ENCODE measurements at places on chromosomes 3 and 15.

DNA sequence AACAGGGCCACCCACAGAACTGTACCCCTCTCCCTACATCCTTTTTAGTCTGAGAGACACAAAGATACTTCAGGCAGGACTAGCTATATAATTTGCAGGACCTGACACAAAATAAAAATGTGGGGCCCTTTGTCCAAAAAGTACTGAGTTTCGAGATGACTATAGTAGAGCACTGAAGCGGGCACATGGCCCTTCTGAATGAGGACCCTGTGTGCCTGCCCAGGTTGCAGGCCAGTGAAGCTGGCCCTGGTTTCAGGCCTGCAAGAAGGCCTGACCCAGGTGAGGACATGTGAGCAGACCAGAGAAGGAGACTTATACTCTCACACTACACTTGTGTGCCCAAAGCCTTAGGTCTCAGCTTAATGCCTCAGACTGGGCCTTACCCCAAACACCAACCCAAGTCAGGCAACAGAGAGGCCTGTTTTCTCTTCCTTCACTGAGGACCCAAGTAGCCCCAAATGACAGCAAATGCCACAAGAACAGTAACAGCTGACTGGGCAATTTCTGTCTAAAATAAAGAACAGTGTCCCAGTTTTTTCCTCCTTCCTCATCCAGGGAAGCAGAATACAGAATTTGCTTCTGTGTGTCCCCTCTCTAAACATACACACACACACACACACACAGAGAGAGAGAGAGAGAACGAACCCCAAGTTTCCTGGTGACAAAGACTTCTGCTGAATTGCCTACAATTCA, 100.9 kb upstream of the ARHGEF3 start:
- DNase-seq = no peak

- no peak for DNase-seq
These were observed 3.7 kb downstream of the DUOX1 start for GRCh38 chr15:45133561-45133920.

GRCh38 chr15:95078003-95078402, 846.6 kb downstream of the MCTP2 start:
- DNase-seq = no peak

- DNase-seq = peak; percentile 9
These were observed at the start of gene WNT5A for GRCh38 chr3:55486857-55487380. TSS of gene WNT5A (minus strand) at chr3:55487306. CDS start at chr3:55486985, 321 bp downstream.

GRCh38 chr3:46971742-46972141, 4.8 kb downstream of the CCDC12 start:
- no peak for DNase-seq

DNA sequence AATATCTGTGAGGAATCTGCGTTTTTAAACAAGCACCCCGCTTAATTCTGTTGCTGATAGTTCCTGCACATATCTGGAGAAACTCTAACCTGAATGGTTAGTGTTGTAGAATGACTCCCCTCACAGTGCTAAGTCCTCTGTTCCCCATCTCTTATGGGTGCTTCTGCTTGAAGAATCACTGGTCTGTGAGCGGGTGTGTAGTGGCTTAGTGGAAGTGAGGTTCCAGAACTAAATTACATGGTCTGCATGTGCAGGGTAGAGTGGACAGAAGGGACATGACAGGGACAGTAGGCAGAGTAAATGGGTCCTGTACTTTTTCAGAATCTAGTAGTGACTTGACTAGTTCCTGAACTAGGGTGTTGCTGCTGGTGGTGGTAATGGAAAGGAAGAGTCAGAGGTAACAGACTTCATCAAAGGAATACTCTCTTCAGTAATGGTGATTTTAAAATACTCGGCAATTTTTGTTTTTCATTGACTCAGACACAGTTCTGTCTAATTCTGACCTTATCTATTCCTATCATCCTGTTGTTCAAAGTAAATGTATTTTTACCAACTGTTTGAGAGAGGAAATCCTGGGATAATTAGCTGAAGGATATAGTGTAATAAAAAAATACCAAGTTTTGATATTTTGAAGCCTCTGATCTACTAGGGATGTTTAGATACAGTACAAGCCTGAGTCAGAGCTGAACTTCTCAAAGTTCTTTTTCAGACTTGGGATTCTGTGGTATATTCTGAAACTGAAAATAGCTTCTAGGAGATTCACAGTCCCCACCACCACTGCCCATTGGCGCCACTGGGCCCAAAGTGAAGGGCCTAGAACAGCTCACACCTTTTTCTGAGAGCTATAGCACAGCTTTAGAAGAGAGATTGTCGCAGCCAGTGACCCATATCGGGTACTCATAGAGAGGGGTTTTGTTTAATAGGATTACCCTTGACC, 55.5 kb downstream of the FNDC3B start:
- peak; percentile 32 for DNase-seq

DNA sequence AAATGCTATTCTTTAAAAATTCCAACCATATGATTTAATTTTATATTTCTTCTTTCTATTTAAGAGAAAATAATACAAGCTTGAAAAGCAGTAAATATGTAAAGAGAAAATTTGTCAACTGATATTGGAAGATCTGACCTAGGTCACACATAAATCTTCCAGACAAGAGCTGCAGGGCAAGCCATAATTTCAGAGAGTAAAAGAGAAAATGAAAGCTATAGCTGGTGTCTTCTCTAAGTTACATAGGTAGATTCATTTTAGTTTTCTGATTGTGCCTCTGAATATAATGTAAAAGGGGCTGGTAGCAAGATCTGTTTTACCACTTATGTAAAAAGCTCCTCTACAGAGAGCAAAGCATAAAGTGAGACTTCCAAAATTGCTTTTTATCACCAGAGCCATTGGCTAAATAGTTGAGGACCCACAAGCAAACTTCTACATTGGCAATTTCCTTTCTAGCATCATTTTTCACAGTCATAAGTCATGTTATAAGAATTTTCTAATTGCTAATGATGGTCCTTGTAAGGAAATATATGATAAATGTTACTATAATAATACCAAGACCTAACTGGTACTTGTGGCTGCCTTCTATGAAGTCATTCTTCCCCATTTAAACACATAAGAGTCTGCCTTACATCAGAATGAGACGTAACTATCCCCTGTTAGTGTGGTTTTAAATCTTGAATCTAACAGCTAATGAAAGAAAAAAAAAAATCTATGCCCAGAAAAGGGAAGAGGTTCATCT, 80.8 kb upstream of the SKOR1 start:
- DNase-seq = no peak

DNA sequence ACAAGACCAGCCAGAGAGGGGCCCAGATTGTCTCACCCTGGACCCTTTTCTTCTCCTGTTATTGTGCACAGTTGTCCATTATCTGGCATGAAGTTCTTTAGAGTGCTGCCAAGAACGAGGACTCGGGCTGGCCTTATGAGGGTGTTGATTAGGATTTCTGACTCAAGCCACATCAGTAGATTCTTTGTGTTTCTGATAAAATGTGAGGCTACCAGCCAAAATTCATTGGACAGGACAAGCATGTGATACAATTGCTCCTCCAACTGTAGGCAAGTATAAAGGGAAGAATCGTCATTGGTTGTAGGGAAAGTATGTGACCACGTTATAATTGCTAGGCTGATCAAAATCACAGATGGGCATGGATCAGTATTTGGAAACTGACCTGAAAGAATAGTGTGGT, 99.2 kb upstream of the TMC3 start:
- DNase-seq = no peak

GRCh38 chr3:178184833-178185232, 351.4 kb upstream of the KCNMB2 start:
- no peak for DNase-seq

- no peak for DNase-seq
These were observed 664 bp upstream of the NR2C2 start for GRCh38 chr3:14946739-14947099.

DNA sequence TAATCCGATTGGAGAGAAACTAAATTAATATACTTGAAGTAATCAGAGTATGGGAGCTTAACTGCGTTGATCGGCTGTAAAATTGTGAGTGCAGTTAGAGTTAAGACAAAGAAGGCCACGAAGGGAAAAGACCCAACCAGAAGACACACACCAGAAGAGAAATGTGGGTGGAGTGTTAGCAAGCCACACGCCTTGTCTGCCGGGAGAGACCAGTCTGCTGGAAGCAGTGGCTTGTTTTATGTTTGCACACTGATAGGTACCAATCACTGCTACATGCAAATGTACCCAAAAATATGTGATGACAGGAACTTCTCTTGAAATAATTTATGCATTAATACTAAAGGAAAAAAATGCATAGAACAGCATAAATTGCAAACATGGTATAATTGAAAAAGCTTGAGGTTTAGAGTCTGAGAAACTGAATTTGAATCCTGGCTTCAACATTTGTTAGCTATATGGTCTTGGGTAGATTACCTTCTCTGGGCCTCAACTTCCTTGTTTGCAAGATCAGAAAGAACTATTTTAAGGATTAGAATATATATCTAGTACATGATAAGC, 23.1 kb downstream of the EEFSEC start:
- DNase-seq = no peak

DNA sequence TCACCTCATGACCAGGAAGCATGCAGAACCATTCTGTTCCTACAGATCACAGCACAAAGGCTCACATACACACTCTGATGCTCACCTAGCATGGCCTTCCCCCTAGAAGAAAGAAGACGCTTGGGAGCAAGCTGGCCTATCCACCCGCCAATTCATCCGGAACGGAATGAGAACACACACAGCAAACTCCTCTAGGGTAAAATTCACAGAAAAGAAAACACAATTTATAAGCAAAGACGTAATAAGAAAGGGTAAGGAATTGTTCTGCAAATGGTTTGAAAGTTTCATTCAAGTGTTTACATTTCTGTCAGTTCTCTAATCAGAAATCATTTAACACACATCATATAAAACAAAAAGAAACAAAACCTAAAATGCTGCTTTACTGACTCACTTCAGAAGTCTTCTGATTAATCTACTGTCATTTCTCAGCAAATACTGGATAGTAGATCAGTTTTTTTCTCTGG, 218.1 kb downstream of the OSBPL10 start:
- DNase-seq = no peak

GRCh38 chr3:152452318-152452717, 183.6 kb downstream of the MBNL1 start:
- no peak for DNase-seq

GRCh38 chr3:18066899-18067582, 324.6 kb upstream of the TBC1D5 start:
- DNase-seq = no peak

GRCh38 chr3:111311709-111312235, 230.2 kb upstream of the CD96 start:
- no peak for DNase-seq

DNA sequence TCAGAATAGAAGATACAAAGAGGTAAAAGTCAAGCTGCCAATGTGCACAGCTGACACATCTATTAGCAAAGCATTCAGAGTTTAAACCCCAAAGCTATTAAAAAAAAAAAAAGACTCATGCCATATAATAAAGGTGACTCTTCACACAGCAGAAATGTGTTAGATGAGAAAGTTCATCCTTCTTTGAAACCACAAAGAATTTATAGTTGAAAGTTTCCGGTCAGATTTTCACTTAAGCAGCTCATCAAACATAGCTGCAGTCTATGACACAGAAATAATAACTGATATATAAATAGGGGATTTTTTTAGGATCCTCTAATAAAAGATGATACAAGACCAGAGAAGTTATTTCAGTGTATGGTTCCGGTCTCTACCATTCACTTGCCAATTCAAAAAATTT, 76.6 kb downstream of the WWTR1 start:
- no peak for DNase-seq

GRCh38 chr15:65888981-65889380, 19.7 kb downstream of the RAB11A start:
- no peak for DNase-seq

DNA sequence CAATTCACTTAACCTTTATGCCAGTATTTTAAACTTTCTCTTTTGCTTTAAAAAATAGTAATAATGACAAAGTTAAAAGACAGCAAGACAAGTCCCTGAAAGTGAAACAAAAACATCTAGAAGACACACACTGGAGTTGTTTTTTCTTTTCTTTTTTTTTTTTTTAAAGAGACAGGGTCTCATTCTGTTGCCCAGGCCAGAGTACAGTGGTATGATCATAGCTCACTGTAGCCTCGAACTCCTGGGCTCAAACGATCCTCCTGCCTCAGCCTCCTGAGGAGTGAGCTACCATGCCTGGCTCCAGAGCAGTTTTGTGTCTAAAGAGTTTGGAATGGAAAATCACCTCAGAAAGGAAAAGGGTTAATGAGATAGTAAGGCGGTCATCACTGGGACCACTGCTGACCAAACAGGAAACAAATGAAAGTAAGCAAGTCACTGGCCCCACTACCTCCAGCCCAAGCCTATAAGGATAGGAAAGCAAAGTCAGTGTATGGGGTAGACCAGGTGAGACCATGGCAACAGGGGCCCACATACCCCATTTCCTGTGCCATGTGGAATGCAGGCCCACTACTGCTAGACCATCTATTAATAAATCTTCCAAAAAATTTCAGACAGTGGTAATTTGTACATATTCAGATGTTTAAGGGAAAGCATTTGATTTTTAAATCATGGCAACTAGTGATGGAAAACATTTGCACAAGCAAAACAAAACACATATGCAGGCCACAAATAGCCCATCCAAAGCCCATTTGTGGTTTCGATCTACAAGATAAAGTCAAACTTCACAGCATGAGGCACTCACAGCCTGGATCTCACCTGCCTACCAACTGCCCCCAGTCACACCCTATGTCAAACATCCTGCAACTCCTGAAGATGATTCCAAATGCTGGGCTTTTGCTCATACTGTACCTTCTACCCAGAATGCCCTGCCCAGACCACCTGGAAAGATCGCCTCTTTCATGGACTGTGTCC, 62.6 kb downstream of the OSBPL10 start:
- DNase-seq = no peak

- DNase-seq = no peak
These were observed 21.8 kb downstream of the DGKG start for GRCh38 chr3:186340204-186340603.

DNA sequence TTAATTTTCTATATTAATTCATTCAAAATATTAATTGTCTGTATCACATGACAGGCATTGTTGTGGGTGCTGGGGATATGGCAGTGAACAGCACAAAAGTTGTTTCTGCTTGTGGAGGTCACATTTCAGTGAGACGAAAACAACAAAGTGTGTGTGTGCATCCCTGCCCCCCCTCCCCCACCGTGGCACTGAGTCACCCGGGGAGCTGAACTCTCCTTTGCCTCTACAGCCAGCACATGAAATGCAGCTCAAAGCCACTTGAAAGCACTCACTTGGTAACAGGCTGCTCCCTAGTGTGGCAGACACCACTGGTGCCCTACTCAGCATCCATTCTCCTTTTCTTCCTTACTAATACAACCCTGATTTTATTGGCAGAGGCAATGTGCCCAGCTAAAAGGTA, 16.9 kb upstream of the SCAMP5 start:
- DNase-seq = peak; percentile 76

DNA sequence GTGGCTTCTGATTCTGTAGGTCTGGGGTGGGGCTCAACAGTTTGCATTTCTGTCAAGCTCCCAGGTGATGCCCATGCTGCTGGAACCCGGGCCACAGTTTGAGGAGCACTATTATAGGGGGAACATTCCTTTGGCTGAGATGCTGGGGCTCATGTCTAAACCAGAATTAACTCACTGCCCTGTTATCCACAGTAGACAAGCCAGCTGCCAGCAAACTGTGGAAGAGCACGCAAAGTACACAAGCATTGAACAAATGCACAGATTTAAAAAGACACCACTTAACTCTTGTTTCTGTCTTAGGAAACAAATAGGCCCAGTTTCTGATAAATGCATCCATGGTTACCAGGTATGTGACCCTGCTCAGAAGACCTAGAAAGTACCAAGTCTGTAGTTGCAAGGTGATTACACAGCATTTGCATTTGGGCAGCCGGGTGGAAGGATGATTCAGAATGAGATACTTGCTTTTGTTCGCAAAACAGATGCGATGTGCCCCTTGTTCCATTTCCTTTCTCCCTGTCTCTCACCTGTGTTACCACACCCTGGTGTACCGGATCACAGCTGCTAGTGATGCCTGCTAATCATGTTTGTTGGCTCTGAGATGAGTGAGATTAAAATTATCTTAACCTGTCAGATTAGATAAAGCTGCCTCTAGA, 12.4 kb downstream of the GYG1 start:
- no peak for DNase-seq

Data from stimulated activated naive CD8-positive, alpha-beta T cell treated with anti-CD3 and anti-CD28 coated beads, Interleukin-15, Interleukin-2, amounts not matched to agents 100 U/mL and 50 U/mL, for 24 hours (primary cell).